ENCODE measurements at places on chromosomes 11 and 22. TPM values are rescaled to one million over a fixed set of nuclear protein-coding genes. Genes with fewer than 3 reads are reported as not detected.

Gene HBG2
- total RNA-seq: not detected

Gene FGF3
- not detected for total RNA-seq

Gene GP1BB
- 9.7 TPM for total RNA-seq

Gene OR5A1
- total RNA-seq: not detected

Gene RFPL3
- total RNA-seq: not detected

Gene SLC22A6
- total RNA-seq: not detected

Gene CHST1
- total RNA-seq: 2.7 TPM

Gene MYEOV
- total RNA-seq: 5.7 TPM

Gene SLC29A2
- 5.3 TPM for total RNA-seq

Gene HSPB2
- 0.19 TPM for total RNA-seq

Gene CRACR2B
- total RNA-seq: 0.48 TPM

Gene C11orf42
- not detected for total RNA-seq

Gene OR10G8
- not detected for total RNA-seq

Gene OR5B21
- not detected for total RNA-seq

Gene DAGLA
- 1.7 TPM for total RNA-seq

Gene CCS
- total RNA-seq: 12.7 TPM

Gene POTEH
- total RNA-seq: not detected

Gene GRM5
- total RNA-seq: 0.09 TPM

Gene CPSF7
- 24.4 TPM for total RNA-seq

Gene EXT2
- total RNA-seq: 46.9 TPM

Gene TMA7B
- total RNA-seq: not detected

Gene DMC1
- total RNA-seq: 5.2 TPM
